ENCODE measurements at places on chromosomes 1 and 21.
A peak's percentile ranks its signal among the peaks of the same experiment; 100 is the strongest.

- no peak for DNase-seq
Observed at GRCh38 chr1:162446946-162447345, 35.0 kb upstream of the SH2D1B start.

- peak; percentile 90 for DNase-seq
Observed at GRCh38 chr1:35707601-35708440, 10.9 kb downstream of the C1orf216 start.

DNA sequence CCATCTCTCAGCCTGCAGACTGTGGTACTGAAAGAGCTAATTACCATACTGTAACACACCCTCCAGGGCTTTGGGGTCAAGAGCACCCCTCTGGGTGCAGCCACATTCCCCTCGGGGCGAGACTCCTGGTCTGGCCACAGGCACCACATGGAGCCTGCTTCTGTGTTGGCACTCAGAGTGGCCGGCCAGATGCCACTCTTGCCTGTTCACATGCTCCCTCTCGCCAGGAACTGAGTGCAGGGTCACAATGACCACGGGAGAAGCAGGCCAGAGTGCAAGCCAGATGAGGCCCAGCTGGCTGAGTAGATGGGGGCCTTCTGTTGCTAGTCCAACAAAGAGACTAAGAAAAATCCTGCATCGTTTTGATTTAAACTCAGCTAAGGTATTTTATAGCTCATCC, 864.0 kb downstream of the KCNT2 start:
- DNase-seq = peak; percentile 57

- no peak for DNase-seq
Observed at GRCh38 chr21:45043541-45044020, 30.8 kb upstream of the ADARB1 start.

- no peak for DNase-seq
Observed at GRCh38 chr1:169091480-169091941, 15.0 kb upstream of the ATP1B1 start.

- DNase-seq = no peak
Observed at GRCh38 chr1:6358757-6359201, 34.8 kb downstream of the ACOT7 start.
